Testis (tissue), 5 donors: ENCODE measurements at places on chromosomes 3 and 15. TPM values are rescaled to one million over a fixed set of nuclear protein-coding genes. Genes with fewer than 3 reads are reported as not detected.

- no peaks in the 10 kb centered on the region for H3K36me3 ChIP-seq
- H3K27ac ChIP-seq, result no peak overlapping the region
- H3K4me1 ChIP-seq, result peaks cover 3% of the 10 kb centered on the region
- DNase-seq, result no peak
- no peak overlapping the region for H3K4me3 ChIP-seq
These were observed 33.4 kb upstream of the RAB6B start for GRCh38 chr3:133928903-133929607.

Gene LSG1
- total RNA-seq, result 56.1 TPM

Gene CHRM5
- 0.94 TPM for total RNA-seq

GRCh38 chr3:177772908-177773557, 575.8 kb upstream of the TBL1XR1 start:
- H3K4me1 ChIP-seq, result peaks cover 5% of the 10 kb centered on the region
- no peaks in the 10 kb centered on the region for H3K27me3 ChIP-seq
- no peak overlapping the region for H3K27ac ChIP-seq
- H3K36me3 ChIP-seq, result no peaks in the 10 kb centered on the region

DNA sequence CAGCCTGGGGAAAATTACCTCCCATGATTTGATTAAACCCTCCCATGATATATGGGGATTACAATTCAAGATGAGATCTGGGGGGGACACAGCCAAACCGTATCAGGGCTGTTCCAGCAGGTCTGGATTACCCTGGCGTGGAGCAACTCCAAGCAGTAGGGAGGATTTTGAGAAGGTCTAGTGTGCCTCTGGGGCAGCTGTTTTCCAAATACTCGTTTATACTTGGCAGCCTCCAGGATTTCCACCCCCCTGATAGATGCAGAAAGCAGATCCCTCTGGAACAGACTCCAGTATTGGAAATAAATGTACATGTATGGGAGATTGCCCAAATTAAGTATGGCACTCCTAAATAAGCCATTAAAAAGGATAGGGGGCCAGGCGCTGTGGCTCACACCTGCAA, 7.7 kb upstream of the IRAK2 start:
- H3K4me1 ChIP-seq, result no peaks in the 10 kb centered on the region
- no peaks in the 10 kb centered on the region for H3K36me3 ChIP-seq
- H3K27ac ChIP-seq, result no peak overlapping the region
- H3K4me3 ChIP-seq, result no peak overlapping the region

- no peak overlapping the region for H3K27ac ChIP-seq
- H3K4me1 ChIP-seq, result no peaks in the 10 kb centered on the region
- no peak for DNase-seq
- H3K4me3 ChIP-seq, result no peak overlapping the region
- H3K27me3 ChIP-seq, result no peaks in the 10 kb centered on the region
- no peaks in the 10 kb centered on the region for H3K36me3 ChIP-seq
These were observed 188.7 kb upstream of the FEZF2 start for GRCh38 chr3:62562017-62562416.

Gene LINGO1
- 22.4 TPM for total RNA-seq

DNA sequence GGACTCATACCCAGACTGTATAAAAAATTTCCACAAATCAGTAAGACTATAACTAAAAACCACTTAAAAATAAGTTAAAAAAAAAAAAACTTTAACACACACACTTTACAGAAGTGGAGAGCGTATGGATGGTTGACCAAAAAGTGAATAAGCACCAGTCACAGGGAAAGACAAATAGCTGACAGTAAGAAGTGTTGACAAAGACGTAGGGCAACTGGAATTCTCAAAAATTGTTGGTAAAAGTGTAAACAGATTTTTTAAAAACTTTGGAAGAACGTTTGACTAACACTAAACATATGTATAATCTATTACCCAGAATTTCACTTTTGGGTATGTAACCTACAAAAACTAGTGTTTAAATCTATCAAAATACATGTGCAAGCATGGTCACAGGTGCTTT, 73.7 kb downstream of the TMEM212 start:
- no peaks in the 10 kb centered on the region for H3K4me1 ChIP-seq
- H3K36me3 ChIP-seq, result no peaks in the 10 kb centered on the region
- no peak overlapping the region for H3K4me3 ChIP-seq
- H3K27ac ChIP-seq, result no peak overlapping the region
- no peaks in the 10 kb centered on the region for H3K27me3 ChIP-seq
